ENCODE measurements at places on chromosomes 5 and 9. TPM values are rescaled to one million over a fixed set of nuclear protein-coding genes. Genes with fewer than 3 reads are reported as not detected.

- DNase-seq = no peak
Observed at GRCh38 chr5:79966448-79966847, 24.6 kb downstream of the MTX3 start.

DNA sequence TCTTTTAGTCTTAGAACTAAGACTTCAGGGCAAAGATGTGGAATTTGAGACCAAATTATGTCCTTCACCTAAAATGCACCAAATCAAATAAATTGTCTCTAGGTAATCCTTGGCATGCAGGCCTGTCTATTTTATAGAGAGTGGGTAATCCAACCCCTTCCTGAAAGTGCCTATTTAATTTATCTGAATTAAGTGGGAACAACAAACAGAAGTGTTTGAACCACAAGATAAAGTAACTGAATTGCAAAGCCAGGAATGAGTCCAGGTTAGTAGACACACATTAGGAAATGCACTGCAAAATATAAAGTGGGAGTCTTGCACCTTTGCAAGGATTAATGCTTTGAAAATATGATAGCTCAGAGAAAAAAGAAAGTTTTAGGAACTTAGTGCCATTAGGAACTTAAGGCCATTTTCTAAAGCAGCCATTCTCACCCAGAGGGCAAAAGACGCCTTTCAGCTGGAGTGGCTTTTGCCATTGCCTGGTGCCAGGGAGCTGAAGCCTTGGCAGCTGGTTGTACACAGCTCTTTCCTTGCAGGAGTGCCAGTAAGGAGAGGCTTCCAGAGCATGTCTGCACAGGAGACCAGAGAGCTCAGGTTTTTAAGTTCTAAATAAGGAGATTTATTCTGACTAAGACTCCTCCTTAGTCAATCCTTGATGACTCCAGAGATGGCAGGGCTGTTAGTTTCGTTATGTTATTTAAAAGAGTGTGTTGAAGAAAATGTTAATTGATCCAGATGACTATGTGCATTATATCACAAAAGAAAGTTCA is 151.7 kb upstream of the ELL2 start:
- no peak for DNase-seq

GRCh38 chr5:52690236-52690768 is 97.4 kb upstream of the ITGA1 start:
- no peak for DNase-seq

DNA sequence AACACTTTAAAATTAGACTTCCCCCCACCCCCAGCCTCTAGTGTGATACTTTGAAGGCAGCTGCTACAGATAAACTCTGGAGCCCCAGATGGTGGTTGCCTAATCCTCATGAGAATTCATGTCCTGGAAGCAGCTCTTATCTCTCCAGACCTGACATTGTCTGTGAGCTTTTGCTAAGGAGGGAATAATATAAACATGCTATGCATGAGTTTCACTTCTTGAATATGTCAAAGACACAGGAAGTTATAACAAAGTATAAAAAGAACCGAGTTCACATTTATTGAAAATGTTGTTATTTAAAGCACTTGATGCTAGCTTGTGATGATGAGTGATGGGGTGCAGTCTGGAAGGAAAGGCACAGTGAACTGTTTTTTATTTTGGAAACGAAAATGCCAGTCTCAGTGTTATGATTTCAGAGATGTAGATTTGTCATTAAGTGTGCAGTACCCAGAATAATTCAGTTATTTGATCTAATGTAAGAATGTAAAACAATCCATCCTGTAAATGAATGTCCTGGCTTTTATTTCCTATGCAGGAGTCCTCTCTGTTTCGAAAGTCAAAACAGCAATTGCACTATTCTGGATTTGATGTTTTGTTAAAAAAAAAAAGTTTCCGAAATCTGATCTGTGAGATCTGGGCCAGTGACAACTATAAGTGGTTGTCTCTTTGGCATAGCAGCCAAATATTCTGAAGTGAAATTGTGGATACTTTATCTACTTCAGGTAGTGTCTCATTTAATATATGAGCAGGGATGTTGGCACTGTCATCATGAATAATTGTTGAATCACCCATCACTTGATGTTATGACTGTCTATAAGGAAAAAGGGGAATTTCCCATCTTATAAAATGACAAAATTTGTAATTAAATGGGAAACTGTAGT is 77.0 kb downstream of the ZCCHC7 start:
- no peak for DNase-seq

DNA sequence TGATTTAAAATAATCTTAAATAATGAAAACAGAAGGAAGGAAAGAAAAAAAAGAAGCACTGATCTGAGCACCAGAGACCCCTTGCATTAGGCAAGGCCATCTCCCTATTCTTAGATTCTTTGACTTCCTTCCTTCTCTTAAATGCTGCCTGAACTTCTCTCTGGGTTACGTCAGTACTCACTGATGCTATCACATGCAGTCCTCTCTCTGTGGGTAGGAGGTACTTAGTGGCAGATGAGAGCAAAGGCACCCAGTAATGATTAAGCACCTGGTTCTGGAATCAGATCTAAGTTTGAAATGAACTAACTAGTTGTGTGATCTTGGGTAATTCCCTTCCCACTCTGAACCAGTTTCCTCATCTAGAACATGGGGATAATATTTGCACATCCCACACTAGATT is 110.3 kb upstream of the TBC1D2 start:
- no peak for DNase-seq

The THBS4 gene
- total RNA-seq = 2.9 TPM

The CCDC187 gene
- total RNA-seq = not detected

GRCh38 chr5:73322437-73323076 is 126.0 kb downstream of the FOXD1 start:
- no peak for DNase-seq

- DNase-seq = no peak
Observed at GRCh38 chr9:127872369-127873222, 4.9 kb downstream of the AK1 start.

GRCh38 chr9:68706363-68707201 is 1.5 kb downstream of the PIP5K1B start:
- DNase-seq = no peak

GRCh38 chr9:20209391-20210340 is 412.6 kb downstream of the MLLT3 start:
- DNase-seq = no peak

- DNase-seq = no peak
Observed at GRCh38 chr5:174312270-174312617, 266.7 kb downstream of the NSG2 start.

DNA sequence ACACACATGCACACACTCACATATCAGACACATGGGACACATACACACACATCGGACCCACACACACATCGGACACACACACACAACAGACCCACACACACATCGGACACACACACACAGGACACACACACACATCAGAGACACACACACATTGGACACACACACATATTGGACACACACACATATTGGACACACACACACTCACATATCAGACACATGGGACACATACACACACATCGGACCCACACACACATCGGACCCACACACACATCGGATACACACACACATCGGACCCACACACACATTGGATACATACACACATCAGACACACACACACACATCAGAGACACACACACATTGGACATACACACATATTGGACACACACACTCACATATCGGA is 12.8 kb upstream of the LAMC3 start:
- no peak for DNase-seq

DNA sequence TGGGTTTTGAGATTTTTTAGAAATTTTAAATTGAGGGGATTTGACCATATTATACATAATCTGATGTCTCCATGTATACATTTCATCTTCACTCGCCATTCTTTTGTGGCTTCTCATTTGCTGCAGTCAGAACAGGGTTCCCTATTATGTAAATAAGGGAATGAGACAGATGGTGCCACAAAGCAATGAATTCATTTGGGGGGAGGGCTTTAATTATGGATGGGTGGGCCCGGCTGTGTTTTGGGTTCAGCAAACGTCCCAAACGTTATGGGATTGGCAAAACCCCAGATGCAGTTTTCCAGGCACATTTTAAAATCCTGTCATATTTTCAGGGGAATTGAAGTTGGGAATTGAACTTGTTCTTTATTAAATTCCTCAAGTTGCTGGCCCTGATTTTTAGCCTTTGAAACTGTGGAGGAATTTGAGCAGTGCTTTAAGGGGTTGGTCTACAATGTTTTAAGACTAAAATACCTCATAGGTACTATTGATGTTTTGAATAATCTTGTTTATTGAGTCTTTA is 558.5 kb upstream of the ZNF462 start:
- no peak for DNase-seq

DNA sequence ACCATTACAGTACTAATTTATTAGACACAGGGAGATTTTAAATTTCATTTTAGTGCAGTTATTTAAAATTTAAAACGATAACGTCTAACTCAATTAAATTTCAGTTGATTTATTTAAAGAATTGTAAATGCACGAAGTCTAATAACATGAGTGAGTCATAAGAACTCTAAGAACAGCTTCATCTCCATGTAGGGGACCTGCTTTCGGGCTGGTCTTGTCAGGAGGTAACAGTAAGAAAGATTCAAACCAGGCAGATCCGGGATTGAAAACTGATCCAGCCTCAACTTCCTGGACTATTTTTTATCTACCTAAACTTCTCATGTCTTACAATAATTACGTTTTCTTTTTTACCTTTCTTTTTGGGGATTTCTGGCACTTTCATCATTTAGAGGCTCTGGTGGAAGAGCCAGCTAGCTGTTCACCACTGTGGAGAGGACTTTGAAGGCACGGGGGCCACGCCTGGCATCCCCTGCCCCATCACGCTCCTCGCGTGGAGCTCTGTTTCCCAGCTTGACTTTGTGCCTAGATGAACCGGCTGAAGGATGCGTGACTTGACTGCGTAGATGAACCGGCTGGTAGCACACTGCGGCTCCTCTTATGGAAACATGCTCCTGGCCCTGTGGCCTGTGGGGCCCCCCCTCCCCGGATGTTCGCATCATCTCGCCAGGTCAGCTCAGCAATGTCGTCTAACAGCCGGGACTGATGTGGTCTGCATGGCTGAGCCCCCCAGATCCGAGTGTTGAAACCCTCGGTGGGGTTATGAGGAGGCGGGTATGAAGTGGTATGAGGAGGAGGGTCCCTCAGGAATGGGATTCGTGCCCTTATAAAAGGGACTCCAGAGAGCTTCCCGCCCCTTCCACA is 26.0 kb downstream of the NDUFS6 start:
- DNase-seq = no peak

DNA sequence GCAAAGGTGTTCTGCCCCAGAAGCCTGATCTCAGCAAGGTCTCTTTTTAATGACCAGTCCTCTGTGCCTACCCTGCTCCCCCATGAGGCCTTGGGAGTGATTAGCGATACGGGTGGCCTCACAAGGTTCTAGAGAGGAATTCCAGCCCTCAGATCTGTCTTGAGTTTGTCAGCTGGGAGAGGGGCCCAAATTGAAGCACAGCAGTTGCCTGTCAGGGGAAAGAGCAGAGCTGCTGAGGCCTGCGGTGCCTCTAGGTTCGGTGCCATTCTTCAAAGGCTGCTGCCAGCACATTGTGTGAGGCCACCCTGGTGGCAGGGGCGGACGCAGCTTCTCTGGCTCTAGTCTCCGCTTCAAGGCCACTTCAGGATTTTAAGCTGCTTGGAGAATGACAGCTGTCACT is 85.7 kb upstream of the GRIA1 start:
- DNase-seq = no peak

- DNase-seq = no peak
Observed at GRCh38 chr5:36442796-36443195, 141.1 kb upstream of the RANBP3L start.

The CDHR2 gene
- total RNA-seq = 0.25 TPM

GRCh38 chr5:102670224-102670836 is 84.8 kb upstream of the PAM start:
- DNase-seq = peak; percentile 19

GRCh38 chr5:59711310-59711709 is 182.2 kb downstream of the PDE4D start:
- DNase-seq = no peak

DNA sequence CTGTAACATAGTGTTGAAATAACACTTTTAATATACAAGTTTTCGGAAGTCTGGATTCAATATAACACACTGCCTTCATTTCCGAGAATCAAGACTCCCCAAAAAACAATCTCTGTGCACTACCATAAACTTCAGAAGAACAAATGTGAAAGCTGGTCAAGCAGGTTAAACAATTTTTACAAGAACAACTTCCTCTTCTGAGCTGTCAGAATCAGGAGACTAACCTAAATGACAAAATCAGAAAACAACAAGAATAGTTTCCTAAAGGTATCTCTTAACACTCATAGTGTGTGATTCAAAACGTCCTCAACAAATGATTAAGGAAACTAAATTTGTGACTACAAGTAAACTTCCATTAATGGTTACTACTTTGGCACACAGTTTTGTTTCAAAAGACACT is 11.6 kb downstream of the C9orf72 start:
- DNase-seq = no peak

- no peak for DNase-seq
Observed at GRCh38 chr9:16744394-16744793, 126.1 kb downstream of the BNC2 start.

- no peak for DNase-seq
Observed at GRCh38 chr9:112338561-112338960, 5.1 kb upstream of the PTBP3 start.

GRCh38 chr9:118331622-118332045 is 627.4 kb downstream of the TLR4 start:
- DNase-seq = no peak

GRCh38 chr5:153746440-153746839 is 256.0 kb downstream of the GRIA1 start:
- no peak for DNase-seq

Measured in dermis microvascular lymphatic vessel endothelial cell (primary cell).